ENCODE measurements at places on chromosomes 3 and 15. TPM values are rescaled to one million over a fixed set of nuclear protein-coding genes. Genes with fewer than 3 reads are reported as not detected.

Gene MCTP2
- 0.75 TPM for total RNA-seq

Gene SPTBN5
- 19.0 TPM for total RNA-seq

Gene SLC2A2
- not detected for total RNA-seq

Gene ARL6
- 5.8 TPM for total RNA-seq

Gene MITF
- total RNA-seq: 2.5 TPM

Gene JAGN1
- 31.4 TPM for total RNA-seq

Gene MESP2
- total RNA-seq: not detected

Gene PTX3
- 172 TPM for total RNA-seq

Gene PTPN9
- 31.4 TPM for total RNA-seq

Gene RTP1
- total RNA-seq: not detected

Gene KCNAB1
- 11.7 TPM for total RNA-seq

Gene SPG21
- total RNA-seq: 75.3 TPM
